ENCODE measurements at places on chromosomes 3 and 15.

- no peak for DNase-seq
These were observed 134.1 kb downstream of the LRRK1 start for GRCh38 chr15:101053261-101053660.

- DNase-seq, result peak; percentile 50
These were observed 45.2 kb downstream of the CMC1 start for GRCh38 chr3:28286595-28286994.

- no peak for DNase-seq
These were observed 57.2 kb downstream of the PLD1 start for GRCh38 chr3:171753025-171753472.

DNA sequence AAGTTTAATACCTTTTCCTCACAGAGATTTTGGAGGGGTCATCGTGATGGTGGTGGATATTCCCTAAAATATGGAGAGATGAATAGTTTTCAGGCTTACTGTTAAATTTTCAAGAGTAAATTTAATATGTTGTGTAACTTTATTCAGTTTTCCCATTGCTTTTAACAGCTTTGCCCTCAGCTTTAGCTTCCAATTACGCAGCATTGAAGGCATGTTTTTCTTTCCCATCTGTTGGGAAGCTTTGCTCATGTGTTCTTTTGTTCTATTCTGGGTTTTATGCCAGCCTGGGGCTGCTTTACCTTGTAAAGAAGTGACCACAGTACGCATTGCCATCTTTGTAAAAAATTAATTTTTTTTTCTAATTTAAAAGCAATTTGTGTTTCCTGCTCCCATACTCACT, 151.5 kb downstream of the B3GALNT1 start:
- no peak for DNase-seq

- no peak for DNase-seq
These were observed 67.0 kb downstream of the RAB11A start for GRCh38 chr15:65936282-65936681.

- no peak for DNase-seq
These were observed 44.4 kb upstream of the OTOL1 start for GRCh38 chr3:161452179-161452578.

GRCh38 chr3:104510131-104510849, 856.4 kb upstream of the ALCAM start:
- DNase-seq, result no peak

DNA sequence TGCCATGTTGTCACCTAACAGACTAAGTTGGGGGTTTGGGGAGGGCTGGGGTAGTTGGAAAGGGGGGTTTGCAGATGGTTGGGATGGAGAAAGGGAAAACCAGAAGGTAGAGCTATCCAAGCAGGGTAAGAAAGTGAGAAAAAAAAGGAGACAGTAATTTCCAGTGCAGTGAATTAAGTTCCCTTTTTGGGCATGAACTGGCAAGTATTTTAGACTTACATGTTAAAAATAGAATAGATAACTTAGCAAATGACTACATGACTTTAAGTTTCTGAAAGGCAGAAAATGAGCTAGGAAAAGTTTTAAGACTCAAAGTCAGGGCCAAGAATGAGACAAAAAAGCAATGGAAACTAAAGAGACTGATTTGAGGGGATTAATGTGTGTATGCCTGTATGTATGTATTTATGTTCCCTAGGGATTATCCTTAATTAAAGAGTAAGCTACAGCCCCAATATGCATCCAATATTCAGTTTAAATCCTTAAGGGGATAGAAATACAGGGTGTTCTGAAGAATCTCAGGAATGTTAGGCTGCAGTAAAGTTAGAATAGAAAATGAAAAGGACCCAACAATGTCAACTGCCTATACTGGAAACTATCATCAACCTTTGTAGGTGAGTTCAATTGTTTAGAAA, 285.2 kb upstream of the MME start:
- DNase-seq, result no peak

- DNase-seq, result no peak
These were observed 3.7 kb upstream of the KLHL24 start for GRCh38 chr3:183631715-183632114.

GRCh38 chr3:64257100-64257755, 32.0 kb upstream of the PRICKLE2 start:
- no peak for DNase-seq

DNA sequence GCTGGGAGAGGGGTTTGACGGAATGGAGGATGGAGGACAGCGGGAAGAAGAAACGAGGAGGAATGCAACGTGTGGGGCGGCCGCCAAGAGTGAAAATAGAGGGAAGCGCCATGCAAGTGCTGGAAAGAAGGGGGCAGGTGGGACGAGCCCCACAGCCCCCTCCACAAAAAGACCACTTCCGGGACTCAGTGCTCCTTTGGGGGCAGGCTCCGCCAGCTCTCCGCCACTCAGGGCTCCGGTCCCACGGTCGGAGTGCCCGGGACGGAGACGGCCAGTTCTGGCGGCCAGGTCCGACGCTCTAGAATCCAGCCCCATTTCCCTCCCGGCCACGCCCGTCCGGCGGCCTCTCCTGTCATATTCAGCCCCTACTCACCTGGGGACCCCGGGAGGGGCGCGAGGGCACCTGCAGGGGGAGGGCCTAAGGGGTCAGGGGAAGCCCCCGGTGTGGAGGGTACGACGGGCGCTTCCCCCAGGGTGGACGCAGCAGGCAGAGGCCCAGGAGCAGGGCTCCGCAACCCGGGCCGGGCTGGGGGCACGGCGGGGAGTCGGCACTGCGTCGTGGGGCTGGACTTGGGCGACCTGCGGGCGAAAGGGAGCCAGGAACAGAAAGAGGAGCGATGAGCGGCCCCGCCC, 25.5 kb upstream of the CSPG4 start:
- no peak for DNase-seq

DNA sequence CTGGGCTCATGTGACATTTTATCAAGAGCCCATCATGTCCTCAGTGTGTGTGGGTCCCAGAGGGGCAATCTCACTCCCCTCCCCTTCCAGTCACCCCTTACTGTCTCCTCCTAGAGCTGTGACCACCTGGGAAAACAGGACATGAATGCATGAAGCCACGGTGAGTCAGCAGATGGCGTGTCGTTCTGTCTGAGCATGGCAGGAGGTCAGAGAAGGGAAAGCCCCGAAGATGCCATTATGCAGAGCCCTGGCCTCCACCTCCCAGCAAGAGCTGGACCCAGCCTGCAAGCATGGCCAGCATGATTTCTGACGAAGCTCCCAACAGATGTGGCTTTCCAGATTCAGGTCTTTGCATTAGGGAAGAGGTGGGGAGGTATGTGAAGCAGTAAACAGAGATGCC, 118.5 kb downstream of the TLE3 start:
- DNase-seq, result no peak

DNA sequence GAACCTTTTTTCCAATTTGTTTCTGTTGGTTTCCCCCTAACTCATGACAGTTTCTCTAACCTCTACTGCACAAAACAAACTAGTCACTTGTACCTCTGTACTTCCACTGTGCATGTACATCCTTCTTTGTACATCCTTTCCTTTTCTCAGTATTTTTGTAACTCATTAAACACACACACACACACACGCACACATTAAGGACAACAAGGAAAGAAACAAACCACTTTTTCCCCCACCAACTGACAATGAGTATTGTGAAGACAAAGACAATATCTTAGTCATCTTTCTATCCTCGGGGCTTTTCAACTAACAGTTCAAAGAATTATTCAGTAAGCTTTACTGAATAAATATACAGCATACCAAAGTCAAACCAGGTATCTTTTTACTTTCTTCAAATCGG, 170.5 kb downstream of the VPS13C start:
- DNase-seq, result no peak

DNA sequence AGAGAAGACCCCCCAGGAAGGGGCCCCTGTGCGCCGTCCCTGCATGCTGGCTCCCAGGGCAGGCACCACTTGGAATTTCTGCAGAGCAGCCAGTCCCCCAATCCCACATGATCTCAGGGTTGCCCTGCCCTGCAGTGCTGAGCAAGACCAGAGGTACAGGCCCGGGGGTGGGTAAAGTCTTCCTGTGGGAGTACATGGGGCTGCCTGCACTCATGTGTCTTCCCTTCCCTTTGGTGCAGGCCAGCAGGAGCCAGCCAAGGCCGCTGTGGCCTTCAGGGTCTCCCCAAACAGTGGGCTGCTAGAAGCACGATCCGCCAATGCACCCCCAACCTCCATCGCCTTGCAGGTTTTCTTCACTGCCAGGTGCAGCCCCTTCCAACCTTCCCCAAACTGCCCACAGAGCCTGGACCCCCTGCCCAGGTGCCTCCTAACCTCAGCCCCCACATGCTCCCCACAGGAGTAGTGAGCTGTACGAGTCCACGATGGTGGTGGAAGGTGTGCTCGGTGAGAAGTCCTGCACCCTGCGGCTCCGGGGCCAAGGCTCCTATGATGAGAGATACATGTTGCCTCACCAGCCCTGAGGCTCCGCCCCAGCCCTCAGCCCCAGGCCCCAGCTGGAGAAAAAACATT, 15.0 kb downstream of the ACAA1 start:
- DNase-seq, result no peak

DNA sequence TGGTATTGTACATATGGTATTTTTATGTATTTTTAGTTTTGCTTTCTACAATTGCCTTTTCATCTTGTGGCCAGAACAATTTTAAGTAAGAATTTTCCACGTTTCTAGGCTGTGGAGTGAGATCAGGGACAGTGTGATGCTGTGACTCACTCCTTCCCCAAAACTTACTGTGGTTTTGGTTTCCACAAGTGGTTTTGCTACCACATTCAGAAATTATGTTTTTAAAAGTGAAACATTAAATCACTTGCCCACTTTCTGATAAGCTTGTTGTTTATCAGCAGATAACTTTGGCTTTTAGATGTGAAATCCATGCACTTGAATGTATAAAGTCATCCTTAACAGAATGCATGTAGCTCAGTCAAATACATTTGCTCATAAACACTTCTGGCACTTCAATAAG, 192.2 kb upstream of the THRB start:
- DNase-seq, result peak; percentile 76

GRCh38 chr3:138941259-138941885, 5.6 kb downstream of the FOXL2 start:
- DNase-seq, result peak; percentile 44

DNA sequence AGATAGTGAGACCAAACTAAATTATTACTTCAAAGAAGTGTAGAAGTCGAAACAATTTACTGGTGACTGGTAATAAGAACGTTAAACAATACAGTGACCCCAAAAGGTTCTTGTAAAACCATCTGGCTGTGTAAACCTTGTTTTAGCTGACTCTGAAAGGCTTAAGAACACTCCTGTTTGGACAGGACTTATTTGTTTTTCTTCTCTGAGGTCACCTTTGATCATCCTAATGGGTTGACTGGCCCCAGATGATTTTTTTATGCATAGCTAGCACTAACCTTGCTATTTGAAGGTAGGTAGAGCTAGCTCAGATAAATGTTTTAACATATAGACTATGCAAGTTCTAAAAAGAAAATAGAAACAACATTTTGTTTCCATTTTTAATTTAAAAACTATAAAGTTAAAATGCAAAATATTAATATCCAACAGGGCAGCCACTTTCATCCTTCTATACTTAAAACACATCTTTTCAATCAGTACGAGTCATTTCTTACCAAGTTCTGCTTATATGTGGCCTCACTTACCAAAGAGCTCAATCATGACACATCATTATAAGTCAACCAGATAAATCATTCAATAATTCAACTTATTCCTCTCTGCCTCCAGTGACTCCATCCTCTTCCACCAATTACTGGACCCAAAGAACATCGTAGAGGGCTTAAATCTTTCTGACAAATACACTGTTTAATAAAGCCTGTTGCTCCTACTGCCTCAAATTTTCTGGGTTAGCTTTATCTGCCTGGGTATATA, 158.8 kb downstream of the SSR3 start:
- no peak for DNase-seq

DNA sequence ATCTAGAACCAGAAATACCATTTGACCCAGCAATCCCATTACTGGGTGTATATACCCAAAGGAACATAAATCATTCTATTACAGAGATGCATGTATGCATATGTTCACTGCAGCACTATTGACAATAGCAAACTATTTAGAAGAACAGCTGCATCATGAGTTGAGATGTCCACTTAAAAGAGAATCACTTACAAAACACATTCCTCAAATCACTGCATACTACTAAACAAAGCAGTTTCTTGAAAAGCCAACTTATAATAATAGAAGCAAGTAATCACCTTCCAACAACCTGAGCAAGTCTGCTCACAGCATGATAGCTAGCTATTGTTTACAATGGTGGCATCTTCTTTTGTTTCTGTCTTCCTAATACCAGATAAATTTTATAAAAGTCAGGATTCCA, 454.7 kb upstream of the ADAMTS9 start:
- no peak for DNase-seq

DNA sequence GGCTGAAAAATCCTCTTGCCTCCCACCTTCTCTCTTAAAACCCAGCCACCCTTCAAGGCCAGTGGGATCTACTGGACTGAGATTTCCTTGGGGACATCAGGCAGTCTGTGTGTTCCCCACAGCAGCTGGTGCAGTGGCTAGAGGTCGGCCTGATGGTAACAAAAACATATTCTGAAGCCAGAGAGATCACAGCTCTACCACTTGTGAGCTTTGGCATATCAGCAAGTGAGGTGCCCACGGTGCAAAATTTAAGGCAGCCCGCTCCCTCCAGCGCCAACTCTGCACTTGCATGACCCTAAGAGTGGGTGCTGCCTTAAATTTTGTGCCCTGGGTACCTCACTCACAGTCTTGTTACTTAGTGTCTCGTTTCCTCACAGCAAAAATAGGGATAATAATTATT, 97.2 kb downstream of the MESD start:
- no peak for DNase-seq

DNA sequence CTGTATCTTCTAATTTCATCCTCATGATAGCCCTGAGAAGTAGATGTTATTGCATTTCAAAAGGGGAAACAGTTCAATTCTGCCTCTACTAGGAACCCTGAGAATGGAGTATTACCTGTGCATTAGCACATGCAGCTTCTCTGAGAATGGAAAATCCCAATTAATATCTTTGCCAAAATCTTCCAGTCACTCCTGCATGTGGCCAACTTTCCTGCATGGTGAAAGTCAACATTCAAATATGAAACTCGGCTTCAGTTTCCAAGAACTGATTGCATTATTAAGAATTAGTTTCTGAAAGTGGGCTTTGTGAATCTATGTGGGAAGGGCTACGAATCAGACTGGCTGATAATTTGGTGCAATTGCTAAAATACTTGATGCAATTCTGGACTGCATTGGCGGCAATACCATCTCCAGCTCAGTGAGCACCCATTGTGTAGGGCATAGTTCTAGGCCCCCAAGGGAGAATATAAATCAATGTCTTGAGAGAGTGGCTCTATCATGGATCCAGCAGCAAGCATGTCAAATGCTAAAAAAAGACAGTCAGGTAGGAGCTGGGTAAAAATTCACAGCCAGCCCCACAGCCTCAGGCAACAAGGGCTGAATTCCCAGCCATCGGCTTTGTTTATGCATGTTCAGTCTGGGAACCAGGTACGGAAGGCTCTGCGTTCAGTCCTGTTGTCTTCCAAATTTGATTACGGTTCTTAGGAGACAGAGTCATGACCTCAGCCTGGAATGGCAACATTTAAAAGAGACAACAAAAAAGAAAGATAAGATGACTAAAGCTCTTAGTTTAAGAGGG, 18.8 kb upstream of the BCL6 start:
- DNase-seq, result no peak
